ENCODE measurements at places on chromosomes 1 and 21.

GRCh38 chr1:54970901-54971300, 9.5 kb upstream of the TMEM61 start:
- H3K4me3 ChIP-seq, result no peak overlapping the region
- H3K27me3 ChIP-seq, result no peaks in the 10 kb centered on the region
- DNase-seq, result no peak
- H3K27ac ChIP-seq, result no peak overlapping the region
- no peaks in the 10 kb centered on the region for H3K36me3 ChIP-seq

DNA sequence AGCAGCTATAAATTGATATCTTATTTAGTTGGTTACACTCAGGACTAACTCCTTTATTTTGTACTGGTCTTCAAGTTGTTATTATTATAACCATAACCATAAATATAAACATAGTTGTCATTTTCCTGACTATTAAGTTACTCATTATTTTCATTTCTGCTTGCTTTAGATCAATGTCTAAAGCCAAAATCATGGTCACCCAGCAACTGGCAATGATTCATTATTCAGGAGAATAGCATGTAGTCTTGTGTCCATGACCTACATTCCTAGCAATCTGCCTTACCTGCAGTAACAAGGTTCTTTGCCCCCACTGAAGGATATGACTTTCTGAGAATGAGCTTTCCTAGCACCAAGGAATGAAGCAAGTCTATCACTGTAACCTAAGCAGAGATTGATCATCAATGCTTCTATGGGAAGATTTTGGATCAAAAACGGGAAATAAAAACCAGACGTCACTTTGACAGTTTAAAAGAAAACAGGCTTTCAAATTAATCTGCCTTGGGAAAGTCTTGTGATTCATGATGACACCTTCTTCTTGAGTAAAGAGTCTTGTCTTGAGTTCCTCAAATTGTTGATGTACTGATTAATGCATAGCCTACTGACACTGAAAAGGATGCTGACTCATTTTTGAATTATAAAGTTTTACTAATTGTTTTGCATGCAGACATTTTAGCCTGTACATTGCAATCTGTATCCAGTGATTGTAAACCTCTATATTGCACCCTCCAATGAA, 203.3 kb upstream of the IVNS1ABP start:
- no peak overlapping the region for H3K27ac ChIP-seq
- no peaks in the 10 kb centered on the region for H3K4me1 ChIP-seq
- no peak for DNase-seq
- H3K36me3 ChIP-seq, result no peaks in the 10 kb centered on the region
- no peak overlapping the region for H3K4me3 ChIP-seq
- H3K27me3 ChIP-seq, result no peaks in the 10 kb centered on the region

DNA sequence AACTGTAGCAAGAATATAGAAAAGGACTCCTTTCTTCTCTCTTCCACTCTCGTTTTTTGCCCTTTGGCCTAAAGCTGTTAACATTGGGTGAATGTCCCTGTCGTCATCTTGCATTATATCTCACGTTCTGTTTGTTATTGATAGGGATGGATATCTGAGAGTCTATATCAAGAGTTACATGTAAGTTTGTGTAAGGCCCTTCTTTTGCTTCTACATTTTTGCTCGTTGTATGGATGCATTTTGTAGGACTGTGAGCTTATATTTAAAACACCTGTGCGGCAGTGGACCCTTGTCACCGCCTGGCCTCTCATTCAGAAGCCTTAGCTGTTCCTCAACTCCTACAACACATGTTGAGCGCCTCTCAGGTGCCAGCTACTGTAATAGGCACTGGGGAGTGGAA, 211.9 kb downstream of the DISC1 start:
- no peak overlapping the region for H3K4me3 ChIP-seq
- no peaks in the 10 kb centered on the region for H3K27me3 ChIP-seq
- H3K4me1 ChIP-seq, result no peaks in the 10 kb centered on the region

DNA sequence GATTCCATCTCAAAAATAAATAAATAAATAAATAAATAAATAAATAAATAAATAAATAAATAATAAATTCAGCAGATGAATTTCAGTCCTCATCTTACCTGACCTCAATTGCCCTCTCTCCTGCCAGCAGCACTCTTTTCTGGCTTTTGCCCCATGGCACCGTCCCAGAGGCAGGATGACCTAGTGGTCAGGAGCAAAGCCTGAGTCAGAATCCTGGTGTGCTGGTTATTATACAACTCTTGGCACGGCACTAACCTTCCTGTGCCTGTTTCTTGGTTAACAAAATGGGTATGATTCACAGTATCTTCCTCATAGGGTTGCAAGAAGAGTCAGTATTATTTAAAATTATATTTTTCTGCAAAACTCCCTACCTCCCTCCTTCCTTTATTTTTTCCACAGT, 43.0 kb downstream of the NKAIN1 start:
- H3K27ac ChIP-seq, result no peak overlapping the region
- no peaks in the 10 kb centered on the region for H3K27me3 ChIP-seq
- DNase-seq, result no peak
- H3K4me3 ChIP-seq, result no peak overlapping the region
- no peaks in the 10 kb centered on the region for H3K4me1 ChIP-seq
- no peaks in the 10 kb centered on the region for H3K36me3 ChIP-seq

GRCh38 chr1:51423073-51423821, 92.9 kb upstream of the TTC39A start:
- peaks cover 15% of the 10 kb centered on the region for H3K4me1 ChIP-seq
- no peaks in the 10 kb centered on the region for H3K27me3 ChIP-seq
- no peak overlapping the region for H3K27ac ChIP-seq
- peak overlapping the region; percentile 58 for H3K4me3 ChIP-seq
- no peaks in the 10 kb centered on the region for H3K36me3 ChIP-seq

DNA sequence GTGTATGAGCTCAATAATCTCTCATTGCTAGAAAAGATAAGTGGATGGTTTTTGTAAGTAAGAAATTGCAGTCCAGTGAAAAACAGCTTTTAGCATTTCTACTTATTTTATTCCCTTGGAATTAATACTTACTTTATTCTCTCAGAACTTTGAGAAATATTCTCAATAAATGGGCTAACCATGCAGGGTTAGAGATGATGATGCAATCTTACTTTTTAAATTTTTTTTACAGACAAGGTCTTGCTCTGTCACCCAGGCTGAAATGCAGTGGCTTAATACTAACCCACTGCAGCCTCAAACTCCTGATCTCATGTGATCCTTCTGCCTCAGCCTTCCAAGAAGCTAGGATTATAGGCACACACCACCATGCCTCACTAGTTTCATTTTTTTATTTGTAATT, 440.8 kb upstream of the ZP4 start:
- no peak overlapping the region for H3K27ac ChIP-seq
- DNase-seq, result no peak
- H3K27me3 ChIP-seq, result no peaks in the 10 kb centered on the region
- H3K4me1 ChIP-seq, result no peaks in the 10 kb centered on the region
- no peak overlapping the region for H3K4me3 ChIP-seq
- no peaks in the 10 kb centered on the region for H3K36me3 ChIP-seq

DNA sequence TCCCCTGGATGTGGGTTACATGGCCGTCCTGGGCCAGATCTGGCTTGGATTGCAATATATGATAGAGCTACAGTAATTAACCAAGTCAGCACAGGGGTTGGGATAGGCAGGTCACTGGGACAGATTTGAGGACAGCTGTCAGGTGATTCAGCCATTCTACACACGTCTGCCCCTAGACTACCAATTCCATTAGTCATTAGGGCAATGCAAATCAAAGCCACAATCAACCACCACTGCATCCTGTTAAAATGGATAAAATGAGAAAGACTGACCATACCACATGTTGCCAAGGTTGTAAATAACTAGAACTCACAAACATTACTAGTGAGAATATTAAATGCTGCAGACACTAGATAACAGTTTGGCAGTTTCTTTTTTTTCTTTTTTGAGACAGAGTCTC, 16.0 kb downstream of the C21orf58 start:
- no peaks in the 10 kb centered on the region for H3K36me3 ChIP-seq
- DNase-seq, result no peak
- H3K27me3 ChIP-seq, result no peaks in the 10 kb centered on the region
- H3K4me3 ChIP-seq, result no peak overlapping the region
- no peak overlapping the region for H3K27ac ChIP-seq

DNA sequence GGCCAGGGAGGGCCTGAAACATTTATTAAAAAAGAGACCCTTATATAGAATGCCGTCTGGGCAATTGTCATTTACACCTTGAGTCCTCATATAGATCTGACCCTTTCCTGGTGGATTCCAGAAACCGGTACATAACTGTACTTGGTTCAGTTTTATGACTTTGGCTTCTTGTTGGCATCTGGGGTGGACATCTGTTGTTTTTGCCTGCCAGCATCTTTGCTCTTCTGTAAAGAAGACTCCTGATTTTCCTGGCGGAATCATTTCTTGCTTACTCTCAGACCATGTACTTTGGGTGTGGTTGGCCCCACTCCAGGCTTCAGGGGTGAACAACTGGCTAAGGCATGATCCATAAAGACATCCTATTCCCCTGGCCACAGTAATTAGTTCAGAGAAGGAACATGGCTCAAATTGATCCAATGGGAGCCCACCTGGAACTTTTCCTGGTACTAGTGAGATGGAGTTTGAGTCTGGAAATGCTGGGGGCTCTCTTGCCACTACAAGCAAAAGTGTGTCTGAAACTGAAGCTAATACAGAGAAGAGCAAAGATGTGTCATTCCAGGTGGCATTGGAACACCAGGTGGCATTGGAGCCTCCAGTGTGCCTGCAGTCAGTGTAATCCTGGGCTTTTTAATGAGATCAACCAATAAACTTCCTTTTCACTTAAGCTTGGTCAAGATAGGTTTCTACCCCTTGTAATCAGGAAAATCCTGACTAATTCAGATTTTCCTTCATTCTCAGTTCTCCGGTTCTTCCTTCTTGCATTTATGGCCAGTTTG, 332.5 kb upstream of the CAMK1G start:
- no peak for DNase-seq
- no peak overlapping the region for H3K27ac ChIP-seq
- H3K36me3 ChIP-seq, result no peaks in the 10 kb centered on the region
- no peaks in the 10 kb centered on the region for H3K27me3 ChIP-seq

DNA sequence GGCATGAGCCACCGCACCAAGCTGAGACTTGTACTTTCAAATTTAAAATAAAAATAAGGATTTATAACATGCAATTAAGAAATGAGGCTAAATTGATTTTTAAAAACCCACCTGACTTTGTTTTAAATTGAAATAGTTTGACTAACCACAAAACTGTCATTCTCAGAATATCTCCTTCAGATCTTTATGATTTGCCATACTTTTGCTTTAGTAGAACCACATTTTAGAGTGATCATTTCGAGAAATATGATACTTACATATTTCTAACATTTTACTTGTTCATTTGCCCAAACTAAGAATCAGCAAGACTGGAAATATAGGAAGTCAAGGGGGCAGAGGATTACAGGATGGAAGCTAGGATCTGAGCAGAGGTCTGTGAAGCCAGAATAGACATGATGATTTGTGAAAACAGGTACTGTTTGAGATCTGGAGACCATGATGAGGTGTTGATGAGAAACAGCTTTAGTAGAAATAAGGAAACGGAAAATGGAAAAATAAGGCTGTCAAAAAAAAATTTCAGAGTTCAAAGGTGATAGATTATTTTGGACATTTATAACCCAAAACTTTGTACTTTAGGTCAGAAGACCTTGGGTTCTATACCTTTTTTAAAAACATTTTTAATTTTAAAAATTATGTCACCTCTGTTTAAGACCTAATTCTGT, 44.8 kb downstream of the GIPC2 start:
- no peaks in the 10 kb centered on the region for H3K4me1 ChIP-seq
- H3K27ac ChIP-seq, result no peak overlapping the region
- H3K36me3 ChIP-seq, result no peaks in the 10 kb centered on the region
- no peak for DNase-seq

DNA sequence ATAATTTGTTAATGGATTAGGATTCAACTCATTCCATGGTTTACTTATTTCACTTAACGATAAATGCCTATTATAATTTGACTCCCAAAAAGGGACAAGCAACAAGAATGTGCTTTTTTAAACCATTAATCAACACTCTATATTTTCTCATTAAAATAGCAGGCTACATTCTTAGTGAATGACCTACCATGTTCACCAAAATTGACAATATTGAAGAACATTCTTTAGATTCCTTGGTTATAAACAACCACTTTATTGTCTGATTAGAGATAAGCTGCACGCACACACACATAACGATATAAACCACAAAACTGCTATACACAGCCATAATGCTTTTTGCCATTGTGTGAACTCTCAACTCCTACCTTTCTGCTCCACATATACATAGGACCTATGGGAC, 75.4 kb upstream of the LRRC7 start:
- no peaks in the 10 kb centered on the region for H3K36me3 ChIP-seq
- H3K4me3 ChIP-seq, result no peak overlapping the region
- no peaks in the 10 kb centered on the region for H3K4me1 ChIP-seq
- H3K27me3 ChIP-seq, result no peaks in the 10 kb centered on the region
- H3K27ac ChIP-seq, result no peak overlapping the region

DNA sequence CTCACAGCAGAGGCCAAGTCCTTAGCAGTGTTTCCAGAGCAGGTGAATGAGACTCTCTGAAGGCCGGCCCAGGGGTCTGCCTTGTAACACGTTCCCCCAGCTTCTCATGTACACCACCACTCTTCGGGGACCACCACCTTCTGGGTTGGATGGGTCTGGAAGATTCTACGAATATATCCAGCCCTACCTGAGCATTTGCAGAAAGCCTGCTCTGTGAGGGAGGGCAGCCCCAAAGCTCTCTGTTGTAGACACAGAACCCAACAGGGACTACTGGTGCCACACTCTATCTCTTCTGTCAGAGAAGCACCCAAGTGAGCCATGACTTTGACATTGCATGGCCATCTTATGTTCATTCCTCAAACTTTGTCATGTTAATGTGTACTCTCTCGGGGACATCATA, 61.8 kb downstream of the CD247 start:
- no peaks in the 10 kb centered on the region for H3K27me3 ChIP-seq
- no peaks in the 10 kb centered on the region for H3K36me3 ChIP-seq
- peak overlapping the region; percentile 77 for H3K4me3 ChIP-seq
- peak overlapping the region; percentile 81 for H3K27ac ChIP-seq

DNA sequence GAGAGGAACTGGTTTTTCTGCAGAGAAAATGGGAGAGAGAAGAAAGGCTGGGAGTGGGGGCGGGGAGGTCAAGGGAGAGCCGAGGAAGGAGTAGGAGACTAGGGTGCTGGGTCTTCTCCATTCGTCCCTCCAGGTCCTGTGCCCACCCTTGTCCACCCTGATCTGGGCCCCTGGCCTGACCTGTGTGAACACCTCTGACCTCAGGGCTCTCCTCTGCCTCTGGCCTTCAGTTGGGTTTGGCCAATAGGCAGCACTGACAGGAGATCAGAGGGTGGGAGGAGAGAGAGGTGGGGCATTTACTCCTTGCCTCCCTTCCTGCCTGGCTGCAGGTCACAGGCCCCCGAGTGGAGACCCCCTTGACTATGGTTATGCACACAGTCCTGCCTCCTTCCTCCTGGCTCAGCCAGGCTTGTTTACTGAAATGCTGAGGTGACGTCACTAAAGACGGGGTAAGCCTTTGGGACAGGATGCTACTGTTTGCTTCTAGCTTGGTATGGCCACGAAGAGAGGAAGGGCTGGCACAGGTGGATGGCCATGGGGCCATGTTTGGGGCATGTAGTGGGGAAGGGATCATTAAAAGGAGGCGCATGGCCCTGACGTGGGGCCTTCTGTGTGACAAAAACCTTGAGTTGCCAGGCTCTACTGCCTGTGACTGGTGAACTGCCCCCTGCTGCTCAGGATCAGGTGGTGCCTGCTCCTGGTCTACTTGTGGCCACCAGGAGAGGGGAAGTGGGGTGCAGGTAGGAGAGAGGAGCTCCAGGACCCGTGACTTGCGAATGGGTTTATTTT, 248.7 kb upstream of the CSF3R start:
- no peaks in the 10 kb centered on the region for H3K4me1 ChIP-seq
- DNase-seq, result no peak
- H3K4me3 ChIP-seq, result no peak overlapping the region
- H3K36me3 ChIP-seq, result no peaks in the 10 kb centered on the region
